ENCODE measurements at places on chromosomes 13 and 19. TPM values are rescaled to one million over a fixed set of nuclear protein-coding genes. Genes with fewer than 3 reads are reported as not detected.

DNA sequence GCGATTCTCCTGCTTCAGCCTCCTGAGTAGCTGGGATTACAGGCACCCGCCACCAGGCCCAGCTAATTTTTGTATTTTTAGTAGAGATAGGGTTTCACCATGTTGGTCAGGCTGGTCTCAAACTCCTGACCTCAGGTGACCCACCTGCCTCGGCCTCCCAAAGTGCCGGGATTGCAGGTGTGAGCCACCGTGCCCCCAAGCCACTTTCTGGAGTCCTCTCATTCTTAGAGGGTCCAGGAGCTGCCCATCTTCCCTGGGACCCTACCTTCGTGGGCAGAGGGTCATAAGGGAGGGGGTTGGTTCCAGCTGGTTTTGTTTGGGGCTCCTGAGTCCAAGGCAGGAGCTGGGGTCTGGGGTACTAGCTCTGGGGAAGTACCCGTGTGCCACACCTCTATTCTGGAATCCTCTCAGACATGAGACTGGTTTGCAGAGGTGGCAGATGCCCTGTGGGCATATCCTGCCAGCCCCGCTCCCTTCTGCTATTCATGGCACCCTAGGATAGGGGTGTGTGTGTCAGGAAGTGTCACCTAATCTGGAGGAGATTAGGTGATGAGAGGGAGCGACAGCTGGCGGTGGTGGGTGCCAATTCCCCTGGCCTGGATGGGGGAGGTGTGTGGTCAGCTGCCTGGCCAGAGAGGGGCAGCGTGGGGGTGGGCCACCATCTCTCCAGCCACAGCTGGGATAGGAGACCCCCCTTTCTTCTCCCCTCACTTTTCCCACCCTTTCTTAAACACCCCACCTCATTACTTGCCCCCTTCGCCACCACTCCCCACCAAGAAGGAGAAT, 2.1 kb downstream of the PRMT1 start:
- peak overlapping the region; percentile 98 for H3K27ac ChIP-seq
- H3K4me1 ChIP-seq: peaks cover 36% of the 10 kb centered on the region
- H3K27me3 ChIP-seq: no peaks in the 10 kb centered on the region
- H3K4me3 ChIP-seq: peak overlapping the region; percentile 52

ETV2 gene
- not detected for total RNA-seq

DNA sequence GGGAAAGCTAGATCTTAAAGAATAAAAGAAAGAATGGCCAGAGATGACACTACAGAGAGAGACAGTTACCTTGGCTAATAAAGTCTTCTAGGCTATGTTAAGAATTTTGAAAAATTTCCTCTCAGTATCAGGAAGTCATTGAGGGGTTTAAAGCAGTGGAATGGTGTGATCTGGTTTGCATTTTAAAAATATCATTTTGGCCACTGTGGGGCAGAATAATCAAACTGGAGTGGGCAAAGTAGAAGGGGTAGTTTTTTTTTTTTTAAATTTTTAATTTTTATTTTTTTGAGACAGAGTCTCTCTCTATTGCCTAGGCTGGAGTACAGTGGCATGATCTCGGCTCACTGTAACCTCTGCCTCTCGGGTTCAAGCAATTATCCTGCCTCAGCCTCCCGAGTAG, 4.4 kb upstream of the CNMD start:
- no peaks in the 10 kb centered on the region for H3K4me1 ChIP-seq
- no peak for DNase-seq
- H3K27ac ChIP-seq: no peak overlapping the region
- H3K27me3 ChIP-seq: peaks cover 12% of the 10 kb centered on the region

CIC gene
- 43.1 TPM for total RNA-seq

GRCh38 chr13:57724486-57725272, 93.1 kb downstream of the PCDH17 start:
- no peak for DNase-seq
- H3K36me3 ChIP-seq: no peaks in the 10 kb centered on the region
- no peaks in the 10 kb centered on the region for H3K27me3 ChIP-seq
- H3K4me1 ChIP-seq: no peaks in the 10 kb centered on the region
